Bladder microvascular endothelial cell (primary cell): ENCODE measurements at places on chromosomes 3 and 15. TPM values are rescaled to one million over a fixed set of nuclear protein-coding genes. Genes with fewer than 3 reads are reported as not detected.

Gene NRG4
- not detected in 2 replicates for total RNA-seq

Gene GOLGA6A
- not detected in 2 replicates for total RNA-seq

Gene GABRB3
- total RNA-seq: under 0.01 TPM in 1 of 2 replicates, not detected in the other

Gene MYD88
- total RNA-seq: 10.4 and 25.5 TPM in 2 replicates

Gene C3orf49
- total RNA-seq: not detected in 2 replicates

Gene SH2D7
- total RNA-seq: not detected in 2 replicates

Gene SCN11A
- under 0.01 and 0.06 TPM in 2 replicates for total RNA-seq

Gene CEP97
- total RNA-seq: 5.2 and 12.3 TPM in 2 replicates

Gene MINDY4B
- total RNA-seq: not detected in 2 replicates
